Tongue (tissue), 3 donors: ENCODE measurements at places on chromosomes 12 and 14. TPM values are rescaled to one million over a fixed set of nuclear protein-coding genes. Genes with fewer than 3 reads are reported as not detected.

- DNase-seq = no peak
Measured at GRCh38 chr12:24230061-24230701, 280.7 kb upstream of the SOX5 start.

- peak; percentile 22 for DNase-seq
Measured at GRCh38 chr14:87898301-87898700, 94.7 kb downstream of the GALC start.

The FOXA1 gene
- total RNA-seq = 15.9 TPM

The RIMBP2 gene
- total RNA-seq = 0.62 TPM

The P2RX2 gene
- total RNA-seq = not detected

The RGS6 gene
- total RNA-seq = 5.6 TPM
